ENCODE measurements at places on chromosomes 4 and X.

- no peak for DNase-seq
Observed at GRCh38 chr4:94530073-94530472, 78.3 kb downstream of the PDLIM5 start.

GRCh38 chrX:130110379-130111219 is at the start of gene ELF4:
ELF4 (minus strand) TSS chrX:130110497; CDS start chrX:130081330, 29,167 bp downstream.
- DNase-seq = peak; percentile 28

DNA sequence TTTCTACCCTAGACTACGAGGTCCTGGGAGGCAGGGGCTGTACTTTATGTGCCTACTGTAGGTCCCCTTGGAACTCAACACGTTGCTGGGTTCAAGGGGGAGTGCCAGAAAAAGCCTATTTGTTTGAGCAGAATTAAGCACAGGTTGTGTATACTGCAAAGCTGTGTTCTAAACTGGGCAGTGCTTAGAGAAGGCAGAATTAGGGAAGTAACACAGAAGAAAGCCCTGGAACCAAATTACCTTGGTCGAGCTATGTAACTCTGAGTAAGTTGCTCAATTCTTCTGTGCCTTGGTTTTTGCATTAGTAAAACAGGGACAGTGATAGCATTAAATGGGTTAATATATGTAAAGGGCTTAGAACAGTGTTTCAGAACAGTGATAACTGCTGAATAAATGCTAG is 245.0 kb upstream of the SFRP2 start:
- DNase-seq = no peak

GRCh38 chrX:138711399-138712347 is at the start of gene FGF13:
FGF13 (minus strand) TSS chrX:138711717; CDS start chrX:138711003, 714 bp downstream.
- no peak for DNase-seq

DNA sequence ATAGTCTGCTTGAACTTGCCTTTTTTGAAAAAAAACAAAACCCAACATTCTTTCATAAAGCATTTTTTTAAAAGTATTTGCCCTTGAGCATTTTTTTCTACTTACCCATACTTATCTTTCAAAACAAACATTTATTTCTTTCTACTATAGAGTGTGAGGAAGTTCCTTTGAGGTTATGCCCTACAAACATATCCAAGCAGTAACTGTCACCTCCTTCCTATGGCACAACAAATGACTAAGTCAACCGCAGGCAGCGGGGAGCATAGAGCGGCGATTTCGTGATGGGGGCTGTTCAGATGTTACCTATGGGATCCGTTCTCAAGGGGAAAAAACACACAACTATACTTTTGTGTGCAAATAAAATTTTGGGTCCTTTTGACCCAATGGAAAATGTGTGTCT is 19.4 kb downstream of the SPRY1 start:
- DNase-seq = no peak

DNA sequence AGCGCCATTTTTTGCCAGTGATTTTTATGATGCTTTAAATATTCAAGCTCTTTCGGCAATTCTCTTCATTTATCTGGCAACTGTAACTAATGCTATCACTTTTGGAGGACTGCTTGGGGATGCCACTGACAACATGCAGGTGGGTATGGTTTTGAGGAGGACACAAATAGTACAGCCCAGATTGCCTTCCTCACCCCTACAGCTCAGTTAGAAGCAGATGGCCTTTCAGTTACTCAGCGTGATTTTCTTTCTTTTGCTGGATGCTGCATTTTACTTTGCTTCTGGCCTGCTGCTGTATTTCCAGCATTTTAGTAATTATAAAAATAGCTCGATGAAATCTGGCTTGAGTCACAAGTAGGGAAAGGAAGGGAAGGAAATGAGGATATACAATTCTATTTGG is 114.7 kb downstream of the SLC4A4 start:
- no peak for DNase-seq

GRCh38 chrX:80765220-80765625 is 44.5 kb downstream of the BRWD3 start:
- no peak for DNase-seq

- DNase-seq = no peak
Observed at GRCh38 chr4:56086561-56086960, 137.8 kb downstream of the CEP135 start.

DNA sequence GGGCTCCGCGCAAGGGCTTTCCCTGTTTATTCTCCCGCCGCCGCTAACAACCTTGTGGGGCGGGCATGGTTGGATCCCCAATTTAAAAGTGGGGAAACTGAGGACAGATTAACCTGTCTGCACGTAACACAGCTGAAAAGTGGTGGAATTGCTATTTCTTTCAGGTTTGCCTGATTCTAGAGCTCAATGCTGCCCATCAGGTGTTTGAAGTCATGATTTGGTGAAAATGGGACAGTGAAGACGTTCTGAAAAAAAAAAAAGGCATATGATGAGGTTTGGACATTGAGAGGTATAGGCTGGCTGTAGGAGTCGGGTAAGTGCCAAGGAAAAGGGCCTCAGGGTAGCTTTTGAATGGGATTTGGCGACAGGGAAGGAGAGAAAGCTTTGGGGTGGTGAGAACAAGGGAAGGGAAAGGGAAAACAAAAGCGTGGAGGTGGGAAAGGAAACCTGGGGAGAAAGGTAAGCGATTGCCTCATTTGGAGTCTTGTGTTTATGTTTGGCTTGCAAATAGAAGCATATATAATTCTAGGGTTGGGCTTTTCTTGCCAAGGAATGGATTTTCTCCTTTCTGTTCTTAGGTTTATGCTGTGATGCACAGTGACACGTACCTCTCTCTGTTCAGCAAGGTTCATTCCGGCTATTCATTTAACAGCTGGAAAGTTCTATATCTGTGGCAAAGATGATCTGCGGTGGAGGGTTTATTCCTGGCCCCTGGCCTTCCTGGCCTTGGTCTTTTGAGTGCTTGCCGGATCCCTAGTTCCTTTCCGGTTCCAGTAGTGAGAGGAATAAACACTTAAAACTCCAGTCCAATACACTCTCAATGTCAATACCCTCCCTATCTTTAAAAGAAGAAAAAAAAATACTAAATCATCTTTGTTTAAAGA is 2.4 kb upstream of the STIM2 start:
- DNase-seq = no peak

- DNase-seq = no peak
Observed at GRCh38 chrX:22445880-22446279, 173.2 kb downstream of the CBLL2 start.

GRCh38 chrX:137032841-137033773 is 688 bp downstream of the GPR101 start:
- DNase-seq = no peak

GRCh38 chrX:2889045-2889605 is 40.0 kb downstream of the ARSD start:
- no peak for DNase-seq

DNA sequence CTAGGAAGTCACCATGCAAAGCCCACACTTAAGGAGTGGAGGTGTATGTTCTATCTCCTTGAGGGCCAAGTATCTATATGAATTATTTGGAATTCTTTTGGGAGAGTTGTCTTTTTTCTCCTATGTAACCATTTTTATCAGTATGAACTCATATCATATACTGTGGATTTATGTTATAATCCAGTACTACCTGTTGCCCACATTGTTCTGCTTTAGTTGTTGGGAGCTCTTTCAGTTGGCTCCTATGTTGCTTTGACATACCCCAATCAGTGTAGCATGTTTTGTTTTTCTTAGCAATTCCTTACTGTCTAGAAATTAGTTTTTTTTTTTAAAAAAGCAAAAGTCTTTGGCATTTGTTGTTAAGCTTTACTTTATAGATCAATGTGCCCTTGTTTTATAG is 13.0 kb downstream of the UCHL1 start:
- DNase-seq = no peak

- DNase-seq = no peak
Observed at GRCh38 chrX:102835504-102836146, 101.4 kb upstream of the RAB40AL start.

- no peak for DNase-seq
Observed at GRCh38 chr4:25051534-25051933, 20.8 kb upstream of the LGI2 start.

GRCh38 chrX:426881-427280 is 40.2 kb upstream of the PPP2R3B start:
- DNase-seq = no peak

DNA sequence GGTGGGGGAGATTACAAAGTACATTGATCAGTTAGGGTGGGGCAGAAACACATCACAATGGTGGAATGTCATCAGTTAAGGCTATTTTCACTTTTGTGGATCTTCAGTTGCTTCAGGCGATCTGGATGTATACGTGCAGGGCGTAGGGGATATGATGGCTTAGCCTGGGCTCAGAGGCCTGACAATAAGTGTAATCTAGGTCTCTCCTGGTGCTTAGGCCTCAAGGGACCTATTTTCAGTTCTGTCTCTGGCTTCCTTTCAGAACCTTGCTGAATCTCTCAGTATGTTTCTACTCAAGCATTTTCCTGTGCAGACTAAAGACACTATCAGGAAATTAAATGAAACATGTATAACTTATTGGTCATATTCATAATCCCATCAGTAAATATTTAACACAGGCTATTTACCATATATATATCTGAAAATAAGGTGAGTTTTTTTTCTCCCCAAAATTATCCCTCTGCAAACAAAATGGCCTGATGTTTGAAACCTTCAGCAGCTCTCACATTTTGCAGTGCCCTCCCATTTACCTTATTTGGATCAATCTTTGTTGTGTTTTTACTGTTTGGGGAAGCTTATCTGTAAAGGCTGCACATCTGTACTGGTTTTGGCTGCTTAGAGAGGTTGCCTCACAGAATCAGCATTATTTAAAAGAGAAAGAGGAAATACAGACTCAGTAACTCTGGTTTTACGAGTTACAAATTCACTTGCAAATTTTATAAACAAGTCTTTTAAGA is 2.3 kb upstream of the ZCCHC4 start:
- no peak for DNase-seq

GRCh38 chrX:20547611-20548051 is 280.9 kb upstream of the RPS6KA3 start:
- DNase-seq = no peak

DNA sequence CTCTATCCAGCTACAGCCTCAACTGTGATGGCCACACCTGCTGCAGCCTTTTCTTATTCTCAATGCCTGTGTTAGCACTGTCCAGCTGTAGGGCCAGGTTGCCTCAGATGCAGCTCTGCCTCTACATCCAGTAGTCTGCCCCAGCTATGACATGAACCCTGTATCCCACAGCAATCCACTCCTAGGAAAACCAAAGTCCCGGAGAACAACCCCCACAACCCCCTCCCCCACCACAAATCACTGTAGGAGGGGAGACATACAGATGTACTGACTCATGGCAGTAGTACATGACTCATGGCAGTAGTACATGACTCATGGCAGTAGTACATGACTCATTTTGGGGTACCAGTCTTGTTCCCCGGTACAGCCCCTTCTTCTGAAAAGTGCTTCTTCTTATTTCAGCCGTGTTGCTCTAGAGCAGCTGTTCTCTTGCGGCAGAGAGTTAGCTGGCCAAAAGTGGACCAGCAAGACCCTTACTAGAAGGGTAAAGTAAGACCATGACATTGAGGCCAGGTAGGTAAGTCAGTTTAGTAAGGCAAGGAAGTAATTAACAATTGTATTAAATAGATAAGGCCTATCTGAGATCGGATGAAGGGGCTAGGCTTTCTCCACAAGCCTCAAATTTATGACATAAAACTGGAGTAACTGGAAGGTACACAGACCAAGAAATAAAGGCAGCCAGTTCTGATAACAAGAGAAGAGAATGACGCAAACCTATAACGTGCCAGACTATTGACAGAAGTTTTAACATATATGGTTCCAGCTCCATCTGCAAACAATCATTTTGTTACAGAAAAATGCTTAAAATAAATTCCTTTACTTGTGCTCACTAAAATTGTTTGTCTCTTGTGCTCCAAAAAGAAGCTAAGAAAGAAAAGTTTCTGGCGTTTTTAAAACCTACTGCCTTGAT is 221.4 kb downstream of the TACR3 start:
- DNase-seq = no peak

- DNase-seq = no peak
Observed at GRCh38 chrX:69505772-69506616, 1.9 kb downstream of the NALF2 start.

DNA sequence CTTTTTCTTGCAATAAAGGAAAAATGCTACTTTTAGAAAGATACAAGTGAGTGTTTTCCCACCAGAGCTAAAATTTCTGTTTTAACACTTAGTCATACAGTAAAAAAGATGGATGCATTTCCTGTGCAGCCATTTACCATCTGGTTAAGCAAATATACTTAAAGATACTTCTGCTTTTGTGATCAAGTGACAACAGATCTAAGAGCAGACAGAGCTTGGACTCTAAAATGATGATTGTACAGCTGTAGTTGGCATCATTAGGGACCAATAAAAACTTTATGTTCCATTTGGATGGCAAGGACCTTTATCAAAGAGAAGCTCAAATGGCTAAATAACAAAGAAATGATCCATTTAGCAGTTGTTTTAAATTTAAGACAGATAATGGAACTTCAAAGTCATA is 270.8 kb downstream of the FSTL5 start:
- DNase-seq = no peak

DNA sequence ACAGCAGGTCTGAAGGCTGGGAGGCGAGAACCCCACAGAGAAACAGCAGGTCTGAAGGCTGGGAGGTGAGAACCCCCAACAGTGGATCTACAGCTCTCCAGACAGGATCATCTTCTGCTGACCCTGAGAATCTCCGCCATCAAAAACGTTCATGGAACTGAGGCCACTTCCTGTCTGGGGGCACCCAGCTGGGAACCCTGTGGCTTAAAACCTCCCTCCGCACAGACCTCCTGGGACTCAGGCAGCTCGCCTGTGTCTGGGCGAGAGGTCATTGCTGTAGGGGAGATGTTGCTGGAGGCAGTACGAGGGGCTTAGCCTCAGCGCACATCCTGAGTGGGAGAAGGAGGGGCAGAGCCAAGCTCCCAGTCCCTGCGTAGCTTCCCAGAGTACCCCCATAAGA is 15.1 kb upstream of the CLDN24 start:
- DNase-seq = no peak

GRCh38 chr4:180557348-180557747 is 1685.9 kb upstream of the TENM3 start:
- no peak for DNase-seq

DNA sequence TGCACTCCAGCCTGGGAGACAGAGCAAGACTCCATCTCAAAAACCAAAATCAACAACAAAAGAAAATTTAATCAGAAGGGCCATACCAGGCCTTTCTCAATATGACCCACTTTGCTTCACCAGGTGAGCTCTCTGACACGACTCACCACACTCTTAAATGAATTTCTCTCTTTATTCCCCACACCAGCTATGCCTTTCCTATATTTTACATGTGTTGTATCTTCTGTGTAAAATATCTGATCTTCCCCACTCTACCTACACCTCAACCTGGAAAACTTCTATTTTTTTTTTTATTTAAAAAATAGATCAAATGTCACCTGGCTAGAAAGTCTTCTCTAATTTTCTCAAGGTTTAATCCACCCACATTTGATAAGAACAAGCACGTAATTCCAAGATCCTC is 77.6 kb upstream of the SLC39A8 start:
- DNase-seq = no peak

- DNase-seq = no peak
Observed at GRCh38 chr4:76569225-76569624, 134.2 kb downstream of the SHROOM3 start.

- no peak for DNase-seq
Observed at GRCh38 chrX:110026099-110026844, 23.4 kb downstream of the TMEM164 start.

Measured in NCI-H1048 (cell line).